ENCODE measurements at places on chromosomes 6 and 20. TPM values are rescaled to one million over a fixed set of nuclear protein-coding genes. Genes with fewer than 3 reads are reported as not detected.

Gene PRPH2
- not detected for total RNA-seq

Gene CRIP3
- total RNA-seq = 1.7 TPM

Gene LTA
- 4.3 TPM for total RNA-seq

Gene ID1
- total RNA-seq = 2.0 TPM

Gene KIF6
- total RNA-seq = 0.17 TPM

Gene TBX18
- not detected for total RNA-seq

Gene HLA-DQA1
- 31.2 TPM for total RNA-seq

Gene TNF
- 2.5 TPM for total RNA-seq

Gene SLC22A16
- total RNA-seq = not detected

Gene SMLR1
- total RNA-seq = not detected

Gene SAPCD1
- 66.8 TPM for total RNA-seq

Gene BTNL2
- 4.9 TPM for total RNA-seq

Gene IL20RA
- total RNA-seq = not detected

Gene CDC40
- total RNA-seq = 39.7 TPM

Gene CDSN
- not detected for total RNA-seq

Gene MLIP
- total RNA-seq = not detected

Gene PRELID3B
- 119 TPM for total RNA-seq

Gene GMNN
- total RNA-seq = 120 TPM

Gene RPS6KA2
- total RNA-seq = 1.5 TPM

Gene UBD
- not detected for total RNA-seq

Gene CCDC170
- not detected for total RNA-seq

Gene ESR1
- not detected for total RNA-seq

Gene SGK2
- 0.48 TPM for total RNA-seq

Gene FHL5
- not detected for total RNA-seq

Gene BTN1A1
- total RNA-seq = 1.0 TPM

Gene LRRN4
- not detected for total RNA-seq

Gene LRRC73
- total RNA-seq = 0.25 TPM

Gene COL11A2
- total RNA-seq = 4.6 TPM

Gene LST1
- total RNA-seq = 4.2 TPM

Gene SLC22A2
- total RNA-seq = not detected

Gene BEND6
- 1.5 TPM for total RNA-seq

Gene LPIN3
- total RNA-seq = 2.1 TPM

Gene ID4
- total RNA-seq = 2.5 TPM

Gene TM9SF4
- 40.7 TPM for total RNA-seq

All from OCI-LY7 (cell line).